ENCODE measurements at places on chromosomes 6 and 20.
A peak's percentile ranks its signal among the peaks of the same experiment; 100 is the strongest.

GRCh38 chr20:52031563-52032303 is 159.8 kb downstream of the ZFP64 start:
- DNase-seq = no peak

GRCh38 chr20:10065154-10065833 is 30.5 kb downstream of the ANKEF1 start:
- no peak for DNase-seq

DNA sequence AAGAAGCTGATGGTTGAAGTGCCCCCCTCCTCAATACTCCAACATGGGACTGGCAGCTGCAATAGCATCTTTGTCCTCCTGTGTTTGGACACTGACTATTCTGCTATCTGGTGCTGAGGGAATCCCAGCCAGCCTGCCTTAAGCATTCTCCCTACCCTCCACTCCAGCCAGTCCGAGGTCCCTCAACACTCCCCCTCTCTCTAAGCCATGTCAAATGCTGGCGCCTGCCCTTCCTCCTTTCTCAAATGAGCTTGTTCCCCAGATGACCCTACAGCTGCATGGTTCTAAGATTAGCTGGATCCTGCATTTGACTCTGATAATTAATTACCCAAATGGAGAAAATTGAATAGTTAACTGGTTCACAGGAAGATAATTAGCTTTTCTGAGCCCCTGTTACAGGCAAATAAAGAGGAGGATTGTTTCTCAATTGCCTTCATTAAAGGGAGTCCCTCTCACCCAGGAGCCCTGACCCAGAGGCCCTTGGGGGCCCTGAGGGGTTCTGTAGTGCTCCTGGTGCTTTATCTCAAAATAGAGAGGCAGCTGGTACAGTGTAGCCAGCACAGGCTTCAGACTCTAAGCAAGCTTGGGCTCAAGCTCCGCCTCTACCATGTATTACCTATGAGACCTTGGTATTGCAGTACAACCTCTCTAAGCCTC is 37.9 kb upstream of the CHD6 start:
- no peak for DNase-seq

DNA sequence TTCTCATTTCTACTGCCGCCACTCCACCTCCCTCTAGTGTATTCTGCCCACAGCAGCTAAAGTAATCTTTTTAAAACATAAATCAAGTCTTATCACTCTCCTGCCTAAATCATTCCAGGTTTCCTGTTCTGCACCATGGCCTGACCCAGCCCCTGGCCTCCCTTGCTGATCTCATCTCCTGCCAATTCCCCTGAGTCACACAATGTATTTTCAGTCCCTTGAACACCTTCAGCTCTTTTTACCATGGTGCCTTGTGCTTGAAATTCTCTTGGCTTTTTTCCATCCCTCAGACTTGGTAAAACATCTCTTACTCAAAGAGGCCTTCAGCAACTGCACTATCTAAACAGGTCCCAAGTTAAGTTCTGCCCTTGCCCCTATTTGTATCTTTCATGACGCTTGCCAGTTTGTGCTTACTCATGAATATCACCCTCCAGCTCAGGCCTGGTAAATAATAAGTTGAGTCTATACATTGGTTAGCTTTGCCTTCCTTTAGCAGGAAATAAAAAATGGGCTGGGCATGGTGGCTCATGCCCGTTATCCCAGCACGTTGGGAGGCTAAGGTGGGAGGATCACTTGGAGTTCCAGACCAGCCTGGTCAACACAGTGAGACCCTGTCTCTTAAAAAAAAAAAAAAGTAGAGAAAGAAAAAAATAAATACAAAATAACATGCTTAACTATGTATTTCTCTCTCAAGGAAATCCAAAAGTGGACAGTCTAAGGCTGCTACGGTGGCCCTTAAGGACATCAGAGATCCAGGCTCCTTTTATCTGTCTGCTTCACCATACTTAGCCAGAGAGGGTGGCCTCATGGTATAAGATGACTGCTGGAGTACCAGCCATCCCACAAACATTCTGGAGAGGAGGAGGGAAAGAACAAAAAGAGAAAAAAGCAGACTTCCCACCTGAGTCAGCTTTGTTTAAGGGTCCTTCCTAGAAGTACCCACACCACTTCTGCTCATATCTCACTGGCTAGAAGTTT is 62.2 kb downstream of the ARFGEF2 start:
- no peak for DNase-seq

DNA sequence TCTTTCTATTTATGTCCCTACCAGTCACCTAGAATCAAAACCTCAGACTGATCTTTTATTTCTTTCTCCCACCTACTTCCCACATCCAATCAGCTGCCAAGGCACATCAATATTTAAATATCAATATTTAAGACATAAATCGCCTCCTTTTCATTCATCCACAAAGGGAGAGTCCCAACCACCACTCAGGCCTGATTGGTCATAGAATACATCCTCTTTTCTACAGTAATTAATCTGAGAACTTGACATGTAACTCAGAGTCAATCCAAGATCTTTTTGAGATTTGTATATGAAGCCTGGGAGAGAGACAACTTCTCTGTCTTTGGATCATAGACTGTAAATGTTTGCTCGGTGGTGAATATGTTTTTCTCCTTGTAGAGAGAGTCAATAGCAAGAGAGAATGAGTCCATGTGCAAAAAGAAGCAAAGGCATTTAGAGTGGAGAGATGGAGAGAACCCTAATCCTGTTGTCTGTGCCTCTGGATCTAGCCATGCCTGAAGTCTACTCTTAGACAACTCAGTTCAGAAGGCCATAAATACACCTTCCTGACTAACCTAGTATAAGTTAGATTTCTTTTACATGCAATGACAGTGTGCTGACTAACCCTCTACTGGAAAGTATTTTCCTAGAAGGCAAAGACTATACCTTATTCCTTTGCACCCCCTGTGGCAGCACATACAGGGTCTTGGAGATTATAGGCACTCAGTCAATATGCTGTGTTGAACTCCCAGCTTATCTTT is 12.1 kb upstream of the NEDD9 start:
- DNase-seq = no peak

- peak; percentile 85 for DNase-seq
Measured at GRCh38 chr6:68635706-68636513, 828 bp downstream of the ADGRB3 start.
